ENCODE measurements at places on chromosomes 5 and 9.

DNA sequence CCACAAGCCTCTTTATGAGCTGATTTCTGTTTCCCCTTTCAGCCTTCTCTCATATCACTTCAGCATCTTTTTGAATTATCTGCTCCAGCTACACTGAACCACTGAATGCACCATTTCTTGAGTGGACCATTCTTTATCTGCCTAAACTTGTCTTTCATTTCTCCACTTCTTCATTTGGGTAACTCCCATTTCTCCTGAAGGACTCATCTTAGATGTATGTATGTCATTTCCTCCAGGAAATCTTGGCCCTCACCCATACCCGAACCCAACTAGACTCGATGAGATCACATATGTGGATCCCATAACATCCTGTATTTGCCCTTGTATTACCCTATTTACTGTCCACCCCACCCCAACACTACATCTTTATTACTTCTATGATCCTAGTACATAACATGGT, 249.8 kb downstream of the KIF4B start:
- DNase-seq = peak; percentile 8

GRCh38 chr5:163269624-163270023, 167.8 kb upstream of the CCNG1 start:
- DNase-seq = peak; percentile 7

GRCh38 chr9:131631306-131631705, 86.0 kb downstream of the PRRT1B start:
- DNase-seq = no peak

GRCh38 chr5:97266576-97266975, 83.5 kb upstream of the RIOK2 start:
- DNase-seq = no peak

GRCh38 chr5:107518616-107519015, 152.1 kb downstream of the EFNA5 start:
- DNase-seq = no peak

- DNase-seq = peak; percentile 71
These were observed 75.9 kb downstream of the SPRY4 start for GRCh38 chr5:142248853-142249462.

DNA sequence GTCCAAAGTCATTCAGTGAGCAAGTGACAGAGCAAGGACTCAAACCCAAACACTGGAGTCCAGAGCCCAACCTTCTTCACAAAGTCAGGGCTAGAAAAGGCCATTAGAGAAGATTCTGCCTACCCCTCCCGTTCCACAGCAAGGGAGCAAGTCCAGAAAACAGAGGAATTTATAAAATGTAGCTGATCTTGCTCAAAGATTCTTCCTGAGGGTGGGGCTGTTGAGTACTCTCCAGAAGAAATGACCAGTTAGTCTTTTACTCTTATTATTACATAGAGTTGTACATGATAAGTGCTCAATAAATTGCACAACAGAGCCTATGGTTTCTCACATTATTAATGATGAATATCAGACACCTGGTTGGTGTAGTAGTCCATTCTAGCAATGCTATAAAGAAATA, 39.3 kb upstream of the HMHB1 start:
- DNase-seq = peak; percentile 28

DNA sequence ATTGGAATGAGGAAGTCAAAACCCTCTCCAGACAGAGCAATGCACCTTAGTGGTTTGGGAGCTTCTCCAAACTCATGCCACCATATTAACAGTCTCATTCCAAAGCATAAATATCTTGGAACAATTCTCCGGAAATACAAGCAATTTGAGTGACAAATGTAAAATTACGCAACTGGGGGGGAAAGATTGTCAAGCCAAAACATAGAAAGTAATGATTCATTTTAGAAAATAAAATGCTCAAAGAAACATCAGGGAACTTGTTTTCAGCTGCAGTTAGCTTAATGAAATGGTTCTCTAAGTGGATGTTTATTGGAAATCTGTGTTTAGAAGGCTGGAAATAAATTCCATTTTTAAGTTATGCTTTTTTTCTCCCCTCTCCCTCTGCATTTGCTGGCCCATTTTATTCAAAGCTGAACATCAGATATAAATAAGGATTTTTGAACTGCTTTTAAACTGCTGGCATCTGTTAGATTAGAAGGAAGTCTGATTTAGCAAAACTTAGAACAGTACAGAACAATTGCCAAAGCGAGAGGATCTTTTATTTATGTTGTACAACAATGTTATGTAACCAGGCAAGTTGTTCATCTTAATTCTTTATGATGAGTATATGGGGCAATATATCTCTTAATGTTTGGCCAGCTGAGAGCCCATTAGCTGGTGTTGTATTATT, 551.9 kb downstream of the PRELID2 start:
- no peak for DNase-seq

- no peak for DNase-seq
These were observed 27.3 kb downstream of the PPARGC1B start for GRCh38 chr5:149757197-149757947.

- peak; percentile 9 for DNase-seq
These were observed 144.6 kb downstream of the SMARCA2 start for GRCh38 chr9:2159521-2160454.

DNA sequence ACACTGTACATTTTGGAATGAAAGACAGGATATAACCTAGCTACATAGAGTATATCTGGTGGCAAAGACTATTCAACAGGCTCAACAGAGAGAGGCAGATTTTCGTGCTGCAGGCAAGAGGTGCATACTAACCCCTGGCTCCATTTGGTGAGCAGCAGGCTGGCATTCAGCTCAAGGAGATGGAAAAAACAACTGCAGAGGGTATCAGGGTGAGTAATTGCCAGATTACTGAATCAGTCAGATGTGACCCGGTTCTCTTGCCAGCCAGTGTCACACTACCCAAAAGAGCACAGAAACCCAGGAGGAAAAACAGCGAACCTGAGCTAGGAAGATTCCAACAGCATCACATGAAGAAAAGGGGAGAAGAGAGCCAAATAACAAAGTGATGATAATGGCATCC, 130.4 kb upstream of the PRLR start:
- no peak for DNase-seq

GRCh38 chr5:134554319-134555222, 29.1 kb downstream of the JADE2 start:
- DNase-seq = peak; percentile 84

GRCh38 chr5:77379558-77380061, 112.5 kb downstream of the WDR41 start:
- DNase-seq = no peak

Measured in fibroblast of skin of back (primary cell).